ENCODE measurements at places on chromosomes 1 and 21.

DNA sequence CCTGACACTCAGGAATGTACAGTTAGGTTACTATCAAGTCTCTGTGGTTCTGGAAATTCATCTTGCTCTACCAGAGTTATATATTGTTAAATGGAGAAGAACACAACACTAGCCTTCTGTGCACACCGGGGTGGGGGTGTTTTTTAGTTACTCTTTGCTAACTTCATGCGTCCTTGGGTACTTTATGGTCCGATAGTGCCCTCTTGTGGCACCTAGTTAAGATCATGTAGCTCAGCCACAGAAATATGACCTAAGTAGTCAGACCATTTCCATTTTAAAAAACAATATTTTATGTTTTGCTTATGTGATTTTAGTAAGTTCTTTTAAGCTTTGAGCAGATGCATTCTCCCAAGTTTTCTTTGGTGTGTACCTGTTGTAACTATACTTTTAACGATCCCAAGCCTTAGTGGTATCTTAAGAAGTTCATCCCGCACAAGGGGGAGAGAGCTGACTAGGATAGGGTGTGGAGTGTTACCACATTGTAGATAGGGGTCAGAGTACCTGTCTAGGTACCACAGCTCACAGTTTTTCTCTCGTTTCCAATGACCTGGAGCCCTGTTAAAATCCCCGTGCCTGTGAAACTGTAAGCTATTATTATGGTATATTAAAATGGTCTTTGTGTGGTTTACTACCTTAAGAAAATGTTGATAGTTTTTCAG, 20.6 kb upstream of the SH3D21 start:
- DNase-seq, result peak; percentile 94

GRCh38 chr21:14058566-14058965, 152.2 kb downstream of the LIPI start:
- no peak for DNase-seq

GRCh38 chr1:14923727-14924452, 229.7 kb upstream of the TMEM51 start:
- peak; percentile 73 for DNase-seq

GRCh38 chr1:196128835-196129234, 479.4 kb downstream of the KCNT2 start:
- no peak for DNase-seq

- no peak for DNase-seq
Observed at GRCh38 chr1:50421366-50421748, 1.9 kb downstream of the DMRTA2 start.

GRCh38 chr1:236122176-236122575, 20.2 kb upstream of the GPR137B start:
- no peak for DNase-seq

DNA sequence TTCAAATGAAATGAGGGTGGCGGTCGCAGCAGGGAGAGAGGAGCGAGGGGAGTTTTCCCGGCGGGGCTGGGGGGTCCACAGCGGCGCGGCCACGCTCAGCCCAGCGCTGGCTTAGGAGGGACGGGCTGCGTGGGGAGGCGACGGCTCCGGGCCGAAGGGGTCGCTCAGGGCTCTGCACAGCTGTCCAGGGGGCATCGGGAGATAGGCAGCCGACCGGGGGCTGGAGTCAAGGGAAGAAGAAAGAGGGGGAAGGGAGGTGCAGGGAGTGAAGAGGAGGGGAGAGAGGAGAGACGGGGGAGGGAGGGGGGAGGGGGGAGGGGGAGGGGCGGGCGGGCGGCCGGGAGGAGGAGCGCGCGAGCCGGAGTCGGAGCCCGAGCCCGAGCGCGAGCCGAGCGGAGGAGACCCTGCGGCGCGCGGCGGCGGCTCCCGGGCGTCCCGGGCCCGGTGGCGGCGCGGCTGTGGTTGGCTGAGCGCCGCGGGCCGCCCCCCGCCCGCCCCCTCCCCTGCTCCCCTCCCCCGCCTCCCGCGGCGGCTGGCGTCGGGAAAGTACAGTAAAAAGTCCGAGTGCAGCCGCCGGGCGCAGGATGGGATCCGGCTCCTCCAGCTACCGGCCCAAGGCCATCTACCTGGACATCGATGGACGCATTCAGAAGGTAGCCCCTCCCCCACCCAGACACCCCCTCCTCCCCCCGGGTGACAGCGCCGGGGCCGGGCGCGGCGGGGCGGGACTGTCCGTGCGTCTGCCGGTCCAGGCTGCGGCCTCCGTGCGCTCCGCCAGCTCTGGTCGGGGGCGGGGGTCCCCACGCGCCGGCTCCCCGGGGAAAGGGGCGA, at the start of gene PDE9A:
Gene PDE9A, plus strand, starts transcription at position 391 of the 831 bp plus-strand sequence. Its CDS starts 194 bp downstream, at position 585.
- no peak for DNase-seq

DNA sequence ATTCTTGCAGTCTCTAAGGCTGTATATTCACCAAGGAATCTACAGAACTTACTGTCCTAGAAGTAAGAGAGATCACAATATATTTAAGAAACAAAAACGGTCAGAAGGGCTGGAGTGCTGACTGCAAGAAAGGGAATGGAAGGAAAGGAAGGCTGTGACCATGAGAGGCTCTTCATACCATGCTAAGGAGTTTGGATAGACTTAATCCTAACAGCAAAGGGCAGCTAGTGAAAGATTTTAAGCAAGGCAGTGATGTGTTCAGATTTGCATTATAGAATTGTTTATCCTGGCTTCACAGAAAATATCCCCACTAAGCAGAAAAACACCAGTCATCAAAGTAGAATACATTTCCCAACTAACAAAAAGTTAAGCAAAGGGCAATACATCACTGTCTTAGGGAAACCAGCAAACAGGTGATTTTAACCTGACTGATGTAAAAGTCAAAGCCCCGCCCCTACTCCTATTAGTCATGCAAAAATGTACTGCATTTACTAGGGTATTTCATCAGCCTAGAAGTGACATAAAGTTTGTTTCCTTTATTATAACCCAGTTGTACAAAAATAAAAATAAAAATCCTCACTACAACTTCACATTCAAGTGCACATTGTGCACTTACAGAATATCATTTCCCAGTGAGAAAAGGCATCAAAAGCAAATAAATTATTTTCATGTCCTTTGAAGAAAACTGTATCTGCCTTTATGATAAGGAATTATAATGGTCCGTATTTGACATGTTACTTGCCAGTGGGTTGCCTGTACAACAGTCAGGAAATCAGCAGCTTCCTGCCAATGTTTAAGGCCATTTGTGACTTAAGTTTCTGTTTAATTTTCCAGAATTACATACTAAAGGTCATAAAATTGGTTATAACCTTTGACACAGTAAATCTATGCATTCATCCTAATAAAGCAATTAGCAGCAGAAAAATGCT, 17.2 kb downstream of the JAK1 start:
- peak; percentile 40 for DNase-seq

GRCh38 chr1:186152227-186152619, 222.8 kb downstream of the TPR start:
- no peak for DNase-seq

GRCh38 chr1:170461762-170462384, 70.1 kb upstream of the GORAB start:
- peak; percentile 1 for DNase-seq

DNA sequence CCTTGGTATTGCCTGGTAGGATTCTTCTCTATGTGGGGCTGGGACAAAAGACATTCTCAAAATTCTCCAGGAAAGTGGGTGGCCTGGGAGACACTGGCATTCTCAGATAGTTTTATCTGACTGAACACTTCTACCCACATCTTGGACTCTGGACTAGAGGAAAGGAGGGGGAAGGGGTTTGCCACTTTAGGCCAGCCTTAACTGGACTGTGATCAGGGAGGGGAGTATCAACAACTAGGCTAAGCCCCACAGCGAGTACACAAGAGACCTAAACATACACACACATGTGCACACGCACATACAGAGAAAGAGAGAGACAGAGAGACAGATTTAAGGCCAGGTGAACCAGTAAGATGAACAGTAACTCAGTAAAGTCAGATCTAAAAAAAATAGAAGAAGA, 1.2 kb upstream of the SEMA6C start:
- DNase-seq, result peak; percentile 61

GRCh38 chr1:173857363-173857917, 10.3 kb downstream of the GAS5 start:
- no peak for DNase-seq

DNA sequence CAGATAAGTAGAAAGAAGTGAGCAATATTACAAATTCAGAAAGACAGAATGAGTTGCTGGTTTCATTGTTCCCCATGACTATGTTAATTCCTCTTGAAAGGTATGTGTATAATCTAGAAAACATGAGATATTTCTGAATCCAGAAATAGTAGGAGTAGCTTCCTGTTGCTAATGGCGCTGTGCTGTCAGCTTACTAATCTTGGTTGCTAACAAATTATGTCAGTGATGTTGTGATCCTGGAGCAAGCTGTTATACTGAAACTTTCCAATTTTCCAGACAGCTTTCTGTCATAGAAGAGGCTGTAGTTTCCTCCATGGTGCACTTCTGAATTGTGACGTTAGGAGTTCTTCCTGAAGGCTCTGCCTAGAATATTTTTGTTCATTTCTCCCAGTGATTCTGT, 372.3 kb downstream of the USP25 start:
- no peak for DNase-seq

- no peak for DNase-seq
Observed at GRCh38 chr1:54803761-54804470, 2.8 kb upstream of the TTC22 start.

DNA sequence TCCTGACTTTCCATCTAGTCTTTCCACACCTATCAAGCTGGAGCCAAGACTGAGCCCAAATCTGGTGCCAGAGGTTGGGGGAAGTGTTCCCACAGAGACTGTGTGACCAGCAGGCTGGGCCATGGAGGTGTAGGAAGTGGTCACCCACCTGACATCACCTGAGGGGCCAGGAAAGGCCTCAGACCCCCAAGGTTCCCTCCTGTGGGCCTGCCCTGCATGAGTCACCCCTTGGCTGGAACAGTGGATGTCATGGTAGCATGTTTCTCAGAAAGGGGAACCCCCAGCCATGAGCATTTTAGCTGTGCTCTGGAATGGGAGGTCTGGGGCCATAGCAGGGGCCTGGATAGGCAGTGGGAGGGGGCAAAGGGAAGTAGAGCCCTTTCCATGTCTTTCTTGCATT, 5.7 kb upstream of the TNFRSF8 start:
- no peak for DNase-seq

GRCh38 chr1:234879147-234880080, 249.2 kb downstream of the TOMM20 start:
- DNase-seq, result no peak

DNA sequence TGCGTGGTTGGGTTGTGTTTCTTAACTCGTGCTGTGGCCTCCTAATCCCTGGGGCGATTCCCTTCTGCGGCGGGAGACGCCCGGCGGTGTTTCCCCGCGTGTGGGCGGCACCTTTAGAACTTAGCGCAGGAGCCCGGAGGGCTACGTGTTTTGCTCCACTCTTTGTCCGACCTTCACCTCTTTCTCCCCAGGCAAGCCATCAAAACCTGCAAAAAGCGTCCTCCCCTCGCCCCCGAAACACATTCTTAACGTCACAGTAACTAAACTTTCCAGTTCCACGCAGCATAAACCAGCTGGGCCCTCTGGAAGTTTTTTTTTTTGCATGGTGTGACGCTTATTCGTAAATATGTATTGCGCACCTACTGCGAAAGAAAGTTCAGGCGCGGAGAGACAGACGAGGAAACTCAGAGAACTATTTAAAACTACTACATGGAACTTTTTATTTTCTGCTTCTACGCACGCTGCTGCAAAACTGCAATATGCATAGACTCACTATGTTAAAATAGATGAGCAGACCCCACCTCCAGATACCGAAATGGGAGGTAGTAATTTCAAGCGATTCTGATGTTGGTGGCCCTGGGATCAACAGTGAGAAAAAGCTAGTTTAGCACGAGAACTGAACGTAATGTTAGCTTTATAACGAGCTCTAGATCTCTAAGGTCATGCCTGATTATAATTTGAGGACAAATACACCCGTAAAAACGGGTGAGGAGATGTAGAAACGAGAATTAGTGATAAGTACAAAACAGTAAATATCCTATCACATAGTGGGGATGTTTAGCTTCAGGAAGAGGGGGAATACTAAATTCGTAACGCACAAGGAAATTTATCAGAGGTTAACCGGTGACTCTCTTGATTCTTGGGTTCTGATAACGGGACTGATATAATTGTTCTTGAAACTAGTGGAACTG, 920 bp downstream of the MTR start:
- DNase-seq, result peak; percentile 57

DNA sequence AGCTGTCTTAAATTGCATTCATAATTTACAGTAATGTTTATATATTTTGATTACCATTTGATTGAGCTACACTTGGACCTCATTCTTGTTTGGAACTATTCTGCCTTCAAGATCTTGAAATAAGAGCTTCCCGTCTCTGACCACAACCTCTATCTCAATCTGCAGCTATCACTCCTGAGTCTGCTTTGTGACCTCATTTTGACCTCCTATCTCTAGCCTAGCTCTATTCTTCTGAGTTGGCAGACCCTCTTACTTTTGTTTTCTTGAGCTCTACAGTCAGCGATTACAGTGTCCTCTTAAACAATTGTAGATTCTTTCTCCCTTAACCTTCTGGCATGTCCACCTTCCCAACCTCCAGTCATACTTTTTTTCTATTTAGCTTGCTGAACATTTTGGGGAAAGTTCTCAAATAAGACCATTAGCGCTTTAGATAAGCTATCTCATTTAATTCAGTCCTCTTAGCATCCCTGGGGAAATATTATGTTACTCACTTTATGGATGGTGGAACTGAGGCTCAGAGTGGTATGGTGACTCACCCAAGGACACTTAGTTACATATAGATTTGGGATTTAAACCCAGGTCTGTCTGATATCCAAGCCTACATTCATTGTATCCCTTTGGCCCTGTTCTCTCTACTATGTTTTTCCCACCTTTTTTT, 19.1 kb downstream of the RPAP2 start:
- peak; percentile 73 for DNase-seq

DNA sequence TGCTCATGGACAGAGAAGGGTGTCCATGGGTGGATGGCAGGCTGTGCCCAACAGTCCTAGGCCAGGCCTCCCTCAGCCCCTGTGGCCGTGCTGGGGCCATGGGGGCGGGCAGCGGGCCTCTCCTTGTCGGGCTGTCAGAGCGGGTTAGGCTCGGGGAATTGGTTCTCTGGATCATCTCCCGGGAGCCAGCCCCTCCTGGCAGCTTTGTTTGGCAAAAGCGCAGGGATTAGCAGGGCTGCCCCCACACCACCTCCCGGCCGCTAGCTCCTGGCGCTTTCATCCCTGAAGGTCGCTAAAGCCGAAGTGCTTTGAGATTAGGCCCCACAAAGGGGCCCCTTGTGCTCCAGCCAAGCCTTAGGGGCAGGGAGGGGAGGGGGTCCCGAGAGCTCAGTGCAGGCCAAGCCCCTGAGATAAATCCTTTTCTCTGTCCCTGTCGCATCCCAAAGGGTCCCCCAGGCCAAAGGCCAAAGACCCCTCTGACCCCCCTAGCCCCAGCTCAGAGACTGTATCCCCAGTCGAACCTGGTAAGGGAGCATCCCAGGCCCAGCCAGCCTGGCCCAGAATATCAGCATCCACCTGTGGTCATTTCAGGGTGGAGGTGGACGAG, 9.8 kb upstream of the DMBX1 start:
- DNase-seq, result no peak

DNA sequence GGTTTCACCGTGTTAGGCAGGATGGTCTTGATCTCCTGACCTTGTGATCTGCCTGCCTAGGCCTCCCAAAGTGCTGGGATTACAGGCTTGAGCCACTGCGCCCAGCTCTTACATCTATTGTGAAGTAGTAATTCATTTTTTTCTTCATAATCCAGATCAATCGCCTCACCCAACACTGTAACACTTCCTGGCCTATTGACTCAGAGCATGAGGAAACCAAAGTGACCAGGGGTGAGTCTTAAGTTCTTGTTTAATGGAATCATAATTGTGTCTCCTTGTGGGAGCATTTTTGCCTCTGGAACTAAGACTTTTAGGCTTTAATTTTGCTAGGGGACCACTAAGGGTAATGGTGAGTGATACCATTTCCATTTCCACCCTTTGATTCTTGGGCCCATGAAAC, 27.4 kb downstream of the TNFSF18 start:
- DNase-seq, result no peak

GRCh38 chr21:45390831-45391742, 13.9 kb upstream of the COL18A1 start:
- DNase-seq, result no peak

Measured in hematopoietic multipotent progenitor cell treated with erythropoietin and hydrocortisone succinate and interleukin-3 and kit ligand, for 6 days (in vitro differentiated cells).